ENCODE measurements at places on chromosomes 3 and 15. TPM values are rescaled to one million over a fixed set of nuclear protein-coding genes. Genes with fewer than 3 reads are reported as not detected.

GOLGA6L9 gene
- total RNA-seq: 2.1 TPM

CAND2 gene
- 4.7 TPM for total RNA-seq

LAMB2 gene
- 411 TPM for total RNA-seq

SAMMSON gene
- 0.98 TPM for total RNA-seq

HYAL1 gene
- 4.8 TPM for total RNA-seq

C2CD4A gene
- not detected for total RNA-seq

EXD1 gene
- total RNA-seq: not detected

MINAR1 gene
- total RNA-seq: 0.16 TPM

TRIM71 gene
- under 0.01 TPM for total RNA-seq

GOLGA8J gene
- not detected for total RNA-seq

PPM1M gene
- total RNA-seq: 20.2 TPM

FOXL2NB gene
- total RNA-seq: not detected

KLHL6 gene
- total RNA-seq: 2.7 TPM

USP50 gene
- 1.2 TPM for total RNA-seq

Measured in breast epithelium (tissue), 4 donors.